ENCODE measurements at places on chromosomes 7 and 10.

GRCh38 chr10:126090911-126091728 is 194.8 kb downstream of the FANK1 start:
- peak; percentile 96 for DNase-seq

DNA sequence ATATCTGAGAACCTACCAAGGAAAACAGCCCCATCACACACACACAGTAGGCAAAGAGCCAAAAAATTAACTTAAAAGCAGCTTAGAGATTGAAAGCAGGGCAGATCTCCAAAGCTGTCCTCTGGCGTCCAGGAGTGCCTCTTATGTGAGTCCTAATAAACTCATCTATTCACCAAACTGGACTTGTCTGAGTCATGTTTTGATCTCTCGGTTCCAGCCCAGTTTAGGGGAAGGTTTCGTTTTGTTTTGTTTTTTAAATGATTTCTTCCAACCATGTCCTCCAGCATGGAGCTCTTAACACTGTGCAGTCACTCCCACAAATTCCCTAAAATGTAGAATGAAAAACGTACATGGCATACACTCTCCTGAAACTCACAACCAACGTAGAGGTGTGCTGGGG is 6.7 kb upstream of the PRSS37 start:
- no peak for DNase-seq

DNA sequence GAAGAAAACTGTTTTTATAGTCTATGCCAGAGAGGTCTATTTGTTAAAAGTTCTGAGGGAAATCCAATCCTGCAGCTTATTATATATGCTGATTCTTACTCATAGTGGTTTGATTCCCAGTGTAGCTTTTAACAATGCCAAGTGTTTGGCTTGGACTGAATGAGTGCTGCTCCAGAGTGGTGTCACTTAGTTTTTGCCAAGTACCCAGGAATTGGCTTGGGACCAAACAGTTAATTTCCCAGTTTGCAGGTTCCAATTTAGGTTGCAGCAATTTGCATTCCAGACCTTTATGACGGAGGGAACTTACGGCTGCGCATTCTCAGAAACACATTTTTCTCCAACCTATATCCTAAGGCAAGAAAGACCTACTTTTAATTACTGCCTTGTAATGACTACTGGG is 32.4 kb downstream of the NSUN6 start:
- no peak for DNase-seq

GRCh38 chr7:44382459-44383265 is 57.3 kb upstream of the CAMK2B start:
- no peak for DNase-seq

DNA sequence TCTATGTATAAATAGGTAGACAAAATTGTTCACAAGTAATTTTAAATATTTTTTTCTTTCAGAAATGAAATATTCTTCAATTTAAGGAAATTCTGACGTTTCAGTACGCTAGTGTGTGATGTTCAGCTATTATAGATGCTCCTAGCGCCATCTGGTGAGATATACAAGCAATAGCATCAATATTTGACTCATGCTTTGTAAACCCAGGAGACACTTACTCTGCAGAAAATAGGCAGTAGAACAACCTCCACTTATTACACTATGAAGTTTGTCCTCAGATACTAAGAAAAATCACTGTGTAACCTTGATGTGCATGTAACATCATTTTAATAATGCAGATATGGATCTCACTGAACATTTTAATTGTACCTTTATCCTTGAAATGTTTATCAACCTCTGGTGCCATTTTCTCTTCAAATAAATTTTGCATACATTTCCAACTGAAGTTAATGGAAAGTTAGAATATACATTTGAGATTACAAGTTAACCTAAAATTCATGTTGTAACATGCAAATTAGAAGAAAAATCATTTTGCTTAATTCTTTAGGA is 151.5 kb upstream of the FAM3C start:
- peak; percentile 62 for DNase-seq

- no peak for DNase-seq
Observed at GRCh38 chr7:75924889-75925288, 9.9 kb downstream of the POR start.

GRCh38 chr7:118061386-118061785 is 122.6 kb upstream of the LSM8 start:
- DNase-seq = no peak
